ENCODE measurements at places on chromosomes 11 and 22.

GRCh38 chr11:70942593-70942992 lies 309.8 kb downstream of the SHANK2 start:
- no peak for DNase-seq

GRCh38 chr11:22974251-22974650 lies 114.0 kb upstream of the CCDC179 start:
- DNase-seq, result no peak

GRCh38 chr11:12757416-12757815 lies 83.2 kb downstream of the TEAD1 start:
- DNase-seq, result no peak

DNA sequence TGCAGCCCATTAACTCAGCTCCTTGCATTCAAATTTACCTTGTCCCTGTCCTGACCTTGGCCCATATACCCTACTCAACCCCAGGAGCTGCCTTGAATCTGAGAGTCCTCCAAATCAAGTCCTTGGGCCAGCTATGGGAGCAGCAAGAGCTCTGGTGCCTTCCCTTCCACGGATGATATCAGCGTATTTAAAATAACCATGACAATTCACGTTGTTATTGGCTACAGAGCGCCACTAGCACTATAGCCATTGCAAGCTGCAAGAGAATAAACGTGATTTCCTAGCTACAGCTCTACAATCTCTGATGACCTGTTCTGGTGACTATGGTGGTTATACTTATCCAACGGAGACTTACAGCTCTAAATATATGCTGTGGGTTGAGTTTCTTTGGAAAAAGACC lies 357.8 kb downstream of the LARGE1 start:
- no peak for DNase-seq

DNA sequence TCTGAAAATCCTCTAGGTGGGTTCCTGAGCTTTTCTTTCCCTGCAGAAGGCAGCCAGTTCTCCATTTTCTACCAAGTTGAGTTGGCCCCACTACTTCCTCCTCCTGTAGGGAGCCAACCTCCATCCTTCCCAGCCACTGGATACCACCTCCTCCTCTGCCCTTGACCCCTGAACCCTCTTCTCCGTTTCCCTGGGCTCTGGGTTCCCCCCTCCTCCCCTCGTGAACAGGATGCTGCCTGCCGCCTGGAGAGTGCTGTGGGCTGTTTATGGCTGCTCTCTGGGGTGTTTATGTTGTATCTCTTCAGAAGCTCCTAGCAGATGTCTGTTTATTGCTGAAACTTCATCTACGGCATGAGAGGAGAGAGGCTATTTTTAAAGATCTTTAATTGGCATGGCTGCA lies 8.6 kb downstream of the MICAL2 start:
- DNase-seq, result no peak

GRCh38 chr11:28089378-28089777 lies 18.6 kb downstream of the KIF18A start:
- no peak for DNase-seq

- DNase-seq, result no peak
These were observed 138.5 kb downstream of the RAB38 start for GRCh38 chr11:88036701-88037100.

GRCh38 chr22:42613872-42614301 lies 796 bp downstream of the POLDIP3 start:
- no peak for DNase-seq

GRCh38 chr22:20145206-20145831 lies 5.5 kb downstream of the CCDC188 start:
- no peak for DNase-seq

GRCh38 chr11:21040630-21041029 lies 371.2 kb downstream of the NELL1 start:
- no peak for DNase-seq

- DNase-seq, result no peak
These were observed 971.8 kb upstream of the TENM4 start for GRCh38 chr11:80412604-80413003.

- no peak for DNase-seq
These were observed 21.9 kb downstream of the RELT start for GRCh38 chr11:73398132-73398526.

- DNase-seq, result no peak
These were observed 191.6 kb upstream of the CCDC90B start for GRCh38 chr11:83477772-83478171.

- DNase-seq, result no peak
These were observed 299.7 kb downstream of the ST3GAL4 start for GRCh38 chr11:126654886-126655806.

- DNase-seq, result no peak
These were observed 63.8 kb upstream of the APOA1 start for GRCh38 chr11:116901211-116901610.

DNA sequence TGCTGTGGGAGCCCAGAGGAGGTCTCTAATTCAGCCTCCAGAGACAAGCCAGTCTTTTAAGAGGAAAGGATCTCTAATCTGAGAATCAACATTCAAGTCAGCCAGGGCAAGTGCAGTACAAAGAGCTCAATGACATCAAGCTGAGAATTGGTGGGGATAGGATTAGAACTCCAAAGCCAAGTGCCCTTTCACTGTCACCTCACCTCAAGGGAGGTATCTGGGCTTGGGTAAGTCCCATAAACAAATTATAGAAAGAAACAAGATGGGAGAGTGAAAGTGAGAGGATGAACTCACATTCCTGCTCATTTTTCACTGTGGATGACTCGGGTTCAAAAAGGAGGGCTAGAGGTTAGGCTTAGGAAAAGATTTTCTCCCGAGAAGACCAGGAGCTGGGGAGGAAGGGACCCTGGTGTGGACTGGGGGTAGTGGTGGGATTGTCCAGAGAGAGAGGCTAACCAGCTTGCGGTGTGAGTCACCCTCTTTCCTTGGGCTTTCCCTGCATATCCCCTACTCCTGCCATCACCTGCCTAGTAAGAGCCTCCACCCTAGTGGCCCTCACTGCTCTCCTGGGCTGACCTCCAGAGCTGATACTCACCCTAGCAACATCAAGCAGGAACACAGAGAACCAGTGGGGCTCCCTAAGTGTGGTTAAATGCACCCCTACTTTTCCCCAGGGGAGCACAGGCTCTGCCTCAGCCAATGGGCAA lies 70.4 kb downstream of the RRM1 start:
- DNase-seq, result no peak

GRCh38 chr11:59182457-59183151 lies 10.7 kb downstream of the DTX4 start:
- no peak for DNase-seq
